ENCODE measurements at places on chromosomes 6 and 20.

DNA sequence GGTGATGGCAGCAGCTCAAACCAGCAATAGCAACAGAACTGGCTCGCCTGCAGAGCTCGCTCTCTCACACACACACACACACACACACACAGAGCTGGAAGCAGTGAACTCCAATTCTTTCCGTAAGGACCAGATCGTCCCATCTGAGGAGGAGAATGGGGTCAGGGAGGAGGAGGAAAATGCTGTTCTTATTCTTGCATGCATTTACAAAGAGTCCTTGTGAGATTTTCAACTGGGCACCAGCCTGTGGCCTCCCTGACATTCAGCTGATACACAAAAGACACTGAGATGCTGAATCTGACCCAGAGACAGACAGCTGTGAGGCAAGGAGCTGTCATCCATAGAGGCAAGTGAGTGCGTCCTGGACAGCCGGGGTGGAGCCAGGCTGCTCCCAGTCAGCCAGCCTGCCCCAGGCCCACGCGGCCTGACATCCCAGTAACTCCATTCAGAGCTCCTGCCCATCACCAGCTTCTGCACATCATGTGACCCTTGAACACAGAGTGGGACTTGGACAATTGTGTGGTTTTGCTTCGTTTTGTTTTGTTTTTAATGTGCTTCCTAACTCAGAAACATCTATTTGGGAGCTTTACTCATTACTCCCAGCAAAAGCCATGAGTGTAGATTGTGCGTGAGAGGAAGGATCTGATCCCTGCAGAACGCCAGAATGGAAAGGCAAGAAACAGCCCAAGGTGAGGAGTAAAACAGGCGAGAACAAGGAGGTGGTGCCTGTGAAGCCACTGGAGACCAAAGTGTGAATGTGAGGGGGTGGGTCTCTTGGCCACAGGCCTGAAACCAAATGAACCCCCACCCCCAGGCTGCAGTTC, 2.1 kb downstream of the SERPINB9 start:
- DNase-seq = no peak

DNA sequence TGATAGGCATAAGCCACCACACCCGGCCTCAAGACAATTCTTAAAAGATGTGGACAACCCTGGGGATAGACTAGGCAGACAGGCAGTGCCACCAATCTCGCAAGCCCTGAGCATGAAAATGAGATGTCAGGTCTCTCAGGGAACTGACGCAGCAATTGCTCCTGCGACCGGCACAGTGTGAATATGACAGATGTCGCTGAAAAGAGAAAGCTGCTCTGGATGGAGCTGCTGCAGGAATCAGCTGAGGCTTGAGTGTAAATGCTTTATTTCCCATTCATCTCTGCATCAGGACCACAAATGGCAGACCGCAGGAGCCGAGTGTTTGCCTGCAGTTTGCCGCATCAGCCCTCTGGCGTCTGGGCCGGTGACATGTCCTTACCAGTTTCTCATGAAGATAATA, 68.4 kb downstream of the TFAP2C start:
- no peak for DNase-seq

DNA sequence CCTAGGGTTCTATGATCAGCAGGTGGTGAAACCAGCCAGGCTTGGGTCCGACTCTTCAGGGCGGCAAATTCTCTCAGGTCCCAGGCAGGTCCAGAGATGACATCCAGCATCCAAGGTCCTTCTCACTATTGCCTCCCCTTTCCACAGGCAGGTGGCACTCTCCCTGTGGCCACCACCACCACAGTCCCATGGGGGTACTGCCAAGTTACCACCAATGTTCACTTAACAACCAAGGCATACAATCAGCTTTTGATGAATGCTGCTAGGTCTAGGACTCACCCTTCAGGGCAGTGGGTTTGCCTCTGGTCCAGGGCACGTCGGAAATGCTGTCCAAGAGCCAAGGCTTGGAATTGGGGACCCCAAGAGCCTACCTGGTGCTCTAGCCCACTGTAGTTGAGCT, 40.4 kb upstream of the UTRN start:
- DNase-seq = no peak

- DNase-seq = no peak
Measured at GRCh38 chr6:149484733-149485700, at the start of gene ZC3H12D. Gene ZC3H12D (minus strand): TSS chr6:149485014. CDS start chr6:149474543, 10,471 bp downstream.

DNA sequence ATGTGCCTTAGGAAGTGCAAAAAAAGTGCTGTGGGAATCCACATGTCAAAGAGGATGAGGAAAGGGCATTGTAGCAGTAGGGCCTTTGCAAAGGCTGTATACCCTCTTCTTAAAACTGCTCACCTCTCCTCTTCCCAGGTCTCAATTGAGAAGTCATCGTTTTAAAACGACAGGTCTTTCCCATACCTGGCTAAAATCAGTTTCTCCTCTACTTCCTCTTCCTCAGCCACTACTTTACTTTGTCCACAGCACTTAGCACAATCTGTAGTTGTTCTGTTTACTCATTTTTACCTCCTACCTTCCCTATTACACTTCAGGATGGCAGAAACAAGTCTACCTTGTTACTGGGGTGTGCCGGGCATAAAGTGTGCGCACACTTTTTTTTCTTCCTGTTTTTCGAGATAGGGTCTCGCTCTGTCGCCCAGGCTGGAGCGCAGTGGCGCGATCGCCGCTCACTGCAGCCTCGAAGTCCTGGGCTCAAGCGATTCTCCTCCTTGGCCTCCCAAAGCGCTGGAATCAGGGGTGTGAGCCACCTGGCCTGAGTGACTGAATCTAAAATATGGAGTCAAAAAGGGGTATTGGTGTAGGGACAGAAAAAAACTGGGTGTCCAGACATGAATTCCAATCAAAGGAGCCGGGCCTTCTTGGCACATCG, 9.8 kb upstream of the ELOVL5 start:
- no peak for DNase-seq

- no peak for DNase-seq
Measured at GRCh38 chr20:24937579-24937978, 11.5 kb upstream of the CST7 start.

GRCh38 chr6:52359403-52359802, 2.5 kb upstream of the PAQR8 start:
- peak; percentile 33 for DNase-seq

DNA sequence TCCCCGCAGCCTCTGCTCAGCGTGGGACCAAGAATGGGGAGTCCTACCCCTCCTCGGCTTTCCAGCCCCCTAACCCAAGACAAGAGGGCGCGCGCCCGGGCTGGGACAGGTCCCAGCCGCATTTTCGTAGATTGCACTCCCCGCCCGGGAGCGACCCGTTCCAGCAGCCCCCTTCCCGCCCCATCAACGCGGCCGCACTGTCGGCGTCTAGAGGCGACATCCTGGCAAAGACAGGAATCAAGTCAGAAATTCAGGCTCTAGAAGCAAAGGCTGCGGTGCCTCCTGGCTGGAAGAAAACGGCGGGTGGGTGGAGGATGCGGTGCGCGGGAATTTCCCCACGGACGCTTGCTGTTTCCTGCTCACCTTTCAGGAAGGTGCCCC, 957 bp downstream of the PROKR2 start:
- no peak for DNase-seq

DNA sequence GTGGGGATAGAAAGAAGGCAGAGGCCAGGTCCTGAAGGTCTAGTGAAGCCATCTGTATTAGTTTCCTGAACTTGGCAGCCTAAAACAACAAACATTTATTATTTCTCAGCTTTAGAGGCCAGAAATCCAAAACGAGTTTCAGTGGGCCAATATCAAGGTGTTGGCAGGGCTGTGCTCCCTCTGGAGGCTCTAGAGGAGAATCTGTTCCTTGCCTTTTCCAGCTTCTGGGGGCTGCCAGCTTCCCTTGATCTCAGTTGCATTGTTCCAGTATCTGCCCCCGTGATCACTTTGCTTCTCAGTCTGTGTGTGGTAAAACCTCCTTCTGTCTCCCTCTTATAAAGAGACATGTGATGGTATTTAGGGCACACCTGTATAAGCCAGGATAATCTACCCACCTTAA, 82.4 kb downstream of the MAFB start:
- no peak for DNase-seq

DNA sequence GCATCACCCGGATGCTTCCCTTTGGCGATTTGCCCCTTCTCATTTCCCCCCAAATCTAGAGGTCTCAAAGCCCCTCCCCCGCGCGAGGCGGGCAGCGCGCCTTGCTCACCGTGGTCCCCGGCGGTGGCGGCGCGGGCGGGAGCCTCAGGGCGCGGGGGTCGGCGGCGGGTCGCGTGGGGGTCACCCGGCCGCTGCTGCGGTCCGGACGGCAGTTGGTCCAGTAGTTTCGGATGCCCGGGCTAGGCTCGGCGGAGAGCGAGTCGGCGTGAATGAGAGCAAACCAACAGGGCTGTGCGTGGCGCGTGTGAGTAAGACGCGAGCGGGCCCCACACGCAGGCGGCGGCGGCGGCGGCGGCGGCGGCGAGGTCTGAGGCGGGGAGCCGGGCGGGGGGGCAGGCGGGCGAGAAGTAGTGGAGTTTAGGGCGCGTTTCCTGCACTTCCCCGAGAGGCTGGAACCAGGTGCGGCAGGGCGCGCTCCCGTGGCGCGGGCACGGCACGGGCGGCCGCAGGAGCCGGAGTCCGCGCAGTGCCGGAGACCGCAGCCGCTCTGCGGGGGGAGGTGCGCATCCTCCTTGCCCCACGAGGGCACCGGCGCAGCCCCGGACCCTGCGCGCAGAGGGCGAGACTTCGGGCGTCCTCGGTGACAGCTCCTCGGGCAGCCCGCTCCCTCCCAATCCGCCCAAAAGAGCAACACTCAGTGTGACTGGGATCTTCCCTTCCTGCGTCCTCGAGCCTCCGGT, 567 bp downstream of the HS3ST5 start:
- DNase-seq = peak; percentile 3
